Mucosa of descending colon (tissue), 3 donors: ENCODE measurements at places on chromosomes 2 and 18. TPM values are rescaled to one million over a fixed set of nuclear protein-coding genes. Genes with fewer than 3 reads are reported as not detected.

GRCh38 chr2:118222273-118222594, 134.0 kb downstream of the INSIG2 start:
- no peak for DNase-seq

- DNase-seq, result no peak
These were observed 47.8 kb upstream of the TMEM163 start for GRCh38 chr2:134766583-134766982.

DNA sequence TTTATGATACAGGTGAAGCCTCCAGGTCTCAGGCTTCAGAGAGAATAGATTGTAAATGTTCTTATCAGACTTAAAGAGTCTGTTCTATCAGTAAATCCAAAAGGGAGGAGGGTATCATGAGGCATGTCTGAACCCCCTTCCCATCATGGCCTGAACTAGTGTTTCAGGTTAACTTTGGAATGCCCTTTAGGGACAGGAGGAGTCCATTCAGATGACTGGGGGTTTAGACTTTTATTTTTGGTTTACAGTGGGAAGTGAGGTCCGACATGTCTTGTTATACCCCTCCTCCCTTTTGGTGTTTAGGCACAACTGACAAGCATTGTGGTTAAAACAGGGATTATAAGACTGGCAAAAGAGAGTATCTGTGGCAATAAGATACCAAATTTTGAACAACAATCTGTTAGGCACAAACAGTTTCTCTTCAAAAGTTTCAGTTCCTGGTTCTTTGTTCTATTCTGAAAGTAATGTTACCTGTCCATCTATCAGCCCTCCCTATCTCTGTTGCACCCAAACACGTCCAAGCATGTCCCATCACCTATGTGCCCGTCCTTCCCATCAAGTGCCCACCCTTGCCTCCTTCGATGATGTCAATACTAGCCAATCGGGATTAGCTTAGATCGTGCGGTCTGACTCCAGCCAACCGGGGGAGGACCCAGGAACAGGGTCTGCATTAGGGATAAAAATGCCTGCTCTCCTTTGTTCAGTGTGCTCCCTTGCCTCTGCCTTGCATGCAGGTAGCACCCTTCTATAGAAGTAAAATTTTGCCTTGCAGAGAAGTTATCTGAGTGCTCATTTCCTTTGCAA, 16.4 kb downstream of the TCF23 start:
- no peak for DNase-seq

GRCh38 chr2:12897181-12897580, 180.4 kb downstream of the TRIB2 start:
- DNase-seq, result no peak

VSNL1 gene
- total RNA-seq, result 2.1 TPM

ALPG gene
- total RNA-seq, result 0.54 TPM

ARHGAP28 gene
- total RNA-seq, result 2.6 TPM

C2orf15 gene
- total RNA-seq, result 3.5 TPM

DSG1 gene
- not detected for total RNA-seq

REG3G gene
- total RNA-seq, result not detected

- DNase-seq, result no peak
These were observed 1278.5 kb upstream of the ZEB2 start for GRCh38 chr2:145798419-145798818.

ZSWIM2 gene
- total RNA-seq, result not detected

TMEM247 gene
- not detected for total RNA-seq

ANTXR1 gene
- 18.6 TPM for total RNA-seq

PPP4R3B gene
- total RNA-seq, result 89.0 TPM

CSRNP3 gene
- 2.0 TPM for total RNA-seq

ASB1 gene
- 24.6 TPM for total RNA-seq

IL18RAP gene
- total RNA-seq, result 1.2 TPM

ZEB2 gene
- 80.1 TPM for total RNA-seq

YIPF4 gene
- total RNA-seq, result 57.3 TPM

DNA sequence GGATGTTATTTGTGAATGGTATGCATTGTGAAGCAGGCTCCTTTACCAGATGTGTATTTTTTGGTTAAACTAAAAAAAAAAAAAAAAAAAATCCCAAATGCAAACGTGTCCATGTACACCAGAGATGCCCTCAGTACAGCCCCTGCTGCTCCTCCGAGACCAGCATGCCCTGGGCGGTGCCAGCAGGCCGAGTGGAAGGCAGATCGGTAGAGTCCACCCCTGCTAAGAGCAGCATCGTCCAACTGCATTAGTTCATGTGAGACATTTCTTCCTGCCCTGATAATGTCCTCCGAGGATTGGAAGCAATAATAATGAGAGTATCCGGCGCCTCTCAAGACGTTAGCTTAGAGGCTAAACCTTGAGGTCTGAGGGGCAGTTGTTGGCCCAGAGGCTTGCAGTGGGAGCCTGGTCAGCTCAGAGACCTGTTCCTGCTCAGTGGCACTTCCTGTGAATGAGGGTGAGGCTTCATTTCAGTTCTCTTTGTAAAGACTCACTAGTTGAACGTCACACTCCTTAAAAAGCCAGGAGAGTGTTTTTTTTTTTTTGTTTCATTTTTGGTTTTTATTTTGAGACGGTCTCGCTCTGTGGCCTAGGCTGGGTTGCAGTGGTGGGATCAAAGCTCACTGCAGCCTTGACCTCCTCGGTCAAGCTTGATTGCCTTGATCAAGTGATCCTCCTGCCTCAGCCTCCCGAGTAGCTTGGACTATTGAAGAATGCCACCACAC, 5.6 kb downstream of the SLC66A3 start:
- DNase-seq, result no peak

DNA sequence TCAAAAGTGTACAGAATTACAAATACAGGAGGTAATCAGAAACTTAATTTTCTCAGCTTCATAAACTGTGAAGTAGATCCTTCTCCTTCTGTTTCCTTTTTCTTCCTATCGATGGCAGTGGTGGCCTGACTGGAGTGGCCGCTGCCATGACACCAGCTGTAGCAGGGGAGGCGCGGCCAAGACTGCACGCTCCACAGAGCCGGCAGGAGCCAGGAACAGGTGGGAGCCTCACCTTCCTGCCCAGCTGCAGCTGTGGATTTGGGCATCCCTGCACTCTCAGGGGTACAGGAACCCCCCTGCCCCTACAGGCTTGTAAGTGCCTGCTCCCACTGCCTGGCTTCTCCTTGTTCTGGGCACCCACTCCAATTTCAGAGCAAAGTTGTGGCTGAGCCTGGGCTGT, 76.1 kb downstream of the EPB41L3 start:
- DNase-seq, result no peak

TAF1B gene
- total RNA-seq, result 14.1 TPM

- no peak for DNase-seq
These were observed 328.8 kb upstream of the GCFC2 start for GRCh38 chr2:76039505-76039904.

DNA sequence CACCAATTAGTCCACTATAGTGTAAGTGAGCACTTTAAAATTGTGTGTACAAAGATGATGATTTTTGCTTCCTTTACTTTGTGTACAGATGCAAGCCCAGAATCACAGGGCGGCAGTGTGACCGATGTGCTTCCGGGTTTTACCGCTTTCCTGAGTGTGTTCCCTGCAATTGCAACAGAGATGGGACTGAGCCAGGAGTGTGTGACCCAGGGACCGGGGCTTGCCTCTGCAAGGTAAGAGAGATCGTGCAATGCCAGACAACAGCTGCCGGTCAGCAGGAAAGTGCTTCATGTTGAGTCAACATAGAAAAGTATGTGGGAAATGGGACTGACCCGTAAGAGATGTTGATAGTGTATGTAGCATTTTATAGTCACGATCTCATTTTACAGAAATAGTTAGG, 156.8 kb upstream of the TTC39C start:
- DNase-seq, result no peak

WNT10A gene
- 0.17 TPM for total RNA-seq

DNA sequence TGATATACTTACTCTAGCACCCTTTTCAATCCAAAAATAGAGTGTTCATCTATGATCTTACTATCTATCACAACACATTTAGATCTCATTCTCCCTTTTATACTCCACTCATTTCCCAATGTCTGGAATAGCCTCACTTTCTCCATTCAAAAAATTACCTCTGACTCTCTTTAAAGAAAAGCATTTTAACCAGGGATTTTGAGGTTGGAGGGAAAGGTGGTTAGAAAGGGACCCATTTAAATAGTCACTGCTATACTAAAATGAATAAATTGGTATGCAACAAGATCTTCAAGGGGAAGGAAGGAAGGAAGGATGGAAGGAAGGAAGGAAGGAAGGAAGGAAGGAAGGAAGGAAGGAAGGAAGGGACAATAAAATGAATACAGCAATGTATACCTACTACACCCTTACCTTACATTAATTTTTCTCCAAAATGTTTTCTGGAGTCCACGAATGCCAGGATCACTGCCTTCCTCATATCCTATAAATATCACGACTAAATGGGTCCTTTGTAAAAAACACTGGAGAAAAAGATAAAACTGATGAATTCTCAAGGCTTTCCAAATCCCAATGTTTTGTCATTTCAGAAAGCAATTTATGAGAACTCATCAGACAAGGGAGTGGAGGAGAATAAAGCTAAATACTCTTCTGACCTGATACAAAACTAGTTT, 202.7 kb downstream of the ZEB2 start:
- no peak for DNase-seq

KCNK3 gene
- 0.64 TPM for total RNA-seq

LBX2 gene
- total RNA-seq, result 1.5 TPM

DNA sequence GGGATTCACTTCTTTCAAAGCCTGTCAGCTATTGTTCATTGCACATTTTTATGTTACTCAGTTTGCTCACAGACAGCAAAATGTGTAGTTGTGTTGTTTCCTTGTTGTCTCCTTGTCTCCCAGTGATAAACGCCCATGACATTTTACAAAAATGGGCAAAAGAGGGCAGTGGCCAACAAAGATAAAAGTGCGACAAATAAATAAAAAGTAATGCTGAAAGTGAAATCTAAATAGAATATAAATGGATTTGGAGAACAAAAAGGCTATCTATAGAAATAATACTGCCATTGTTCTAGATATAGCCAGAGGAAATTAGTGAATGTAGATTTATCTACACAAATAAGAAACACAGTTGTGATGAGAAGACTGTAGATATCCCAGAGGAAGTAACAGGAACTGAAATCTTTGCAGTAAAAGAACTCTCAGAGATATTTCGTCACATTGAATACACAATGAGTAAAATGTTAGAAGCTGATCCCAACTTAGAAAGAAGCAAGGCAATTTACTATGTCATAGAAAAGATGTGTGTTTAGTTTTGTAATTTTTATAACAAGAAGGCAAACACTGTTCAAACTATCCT, 1186.2 kb upstream of the FAM98A start:
- DNase-seq, result no peak

ALPP gene
- 1.2 TPM for total RNA-seq

GRCh38 chr18:33459612-33460011, 19.1 kb upstream of the CCDC178 start:
- DNase-seq, result no peak

DNA sequence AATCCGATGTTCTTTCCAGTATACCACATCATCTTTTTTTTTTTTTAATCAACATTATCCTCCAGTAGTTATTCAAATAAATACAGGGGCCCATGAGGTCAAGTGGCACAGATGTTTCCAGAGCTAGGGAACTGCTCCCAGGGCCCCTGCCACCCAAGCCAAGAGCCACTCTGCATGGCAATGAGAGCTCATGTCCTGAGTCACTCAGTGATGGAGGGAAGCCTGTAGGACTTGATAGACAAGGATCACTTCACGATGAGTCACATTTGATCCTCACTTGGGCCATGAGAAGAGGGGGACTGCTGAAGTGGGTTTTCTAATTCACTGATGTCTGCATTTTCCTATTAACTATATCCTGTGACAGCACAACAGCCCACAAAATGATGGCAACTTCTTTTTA, 127.0 kb upstream of the PKDCC start:
- no peak for DNase-seq

RFTN2 gene
- total RNA-seq, result 1.9 TPM

- DNase-seq, result no peak
These were observed 125.3 kb downstream of the METTL8 start for GRCh38 chr2:171308280-171309054.

ALKAL2 gene
- total RNA-seq, result 3.5 TPM

DNA sequence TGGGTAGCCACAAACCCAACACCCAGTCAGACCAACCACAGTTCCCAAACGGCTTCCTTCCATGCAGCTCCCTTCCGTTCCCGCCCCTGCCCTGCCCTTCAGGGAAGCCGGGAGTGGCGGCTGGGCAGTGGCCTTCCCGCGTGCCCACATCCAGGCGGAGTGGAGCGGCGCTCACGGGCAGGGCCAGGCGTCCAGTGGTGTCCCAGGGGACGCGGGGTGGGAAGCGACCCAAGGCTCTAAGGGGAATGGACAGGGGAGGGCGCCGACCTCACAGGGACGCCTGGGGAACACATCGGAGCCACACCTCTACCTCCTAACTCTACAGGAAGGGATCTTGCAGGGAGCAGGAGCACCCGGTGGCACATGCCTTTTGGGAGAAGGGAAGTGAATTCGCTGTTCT, 225.9 kb upstream of the MGAT5 start:
- DNase-seq, result no peak

- DNase-seq, result no peak
These were observed 195.3 kb upstream of the HS6ST1 start for GRCh38 chr2:128513961-128514283.

- no peak for DNase-seq
These were observed 389.7 kb upstream of the ATP5MC3 start for GRCh38 chr2:175571078-175571653.

DNA sequence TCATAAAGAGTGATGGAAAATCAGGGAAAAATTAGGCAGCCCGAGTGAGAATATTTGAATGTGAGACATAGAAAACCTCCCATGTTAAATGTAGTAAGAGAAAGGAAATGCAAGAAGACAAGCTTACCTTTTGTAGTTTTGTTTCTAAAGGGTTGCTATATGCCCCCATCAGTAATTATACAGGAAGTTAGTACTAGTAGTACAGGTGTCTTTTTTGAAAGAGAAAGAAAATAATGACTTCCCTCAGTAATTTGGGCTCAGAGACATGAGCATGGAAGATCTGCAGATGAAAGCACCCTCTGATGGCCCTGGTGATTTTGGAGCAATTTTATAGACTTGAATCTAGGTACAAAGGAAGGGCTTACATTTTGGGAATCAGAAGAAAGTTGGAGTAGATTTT, 80.8 kb downstream of the RHBDD1 start:
- no peak for DNase-seq

DNA sequence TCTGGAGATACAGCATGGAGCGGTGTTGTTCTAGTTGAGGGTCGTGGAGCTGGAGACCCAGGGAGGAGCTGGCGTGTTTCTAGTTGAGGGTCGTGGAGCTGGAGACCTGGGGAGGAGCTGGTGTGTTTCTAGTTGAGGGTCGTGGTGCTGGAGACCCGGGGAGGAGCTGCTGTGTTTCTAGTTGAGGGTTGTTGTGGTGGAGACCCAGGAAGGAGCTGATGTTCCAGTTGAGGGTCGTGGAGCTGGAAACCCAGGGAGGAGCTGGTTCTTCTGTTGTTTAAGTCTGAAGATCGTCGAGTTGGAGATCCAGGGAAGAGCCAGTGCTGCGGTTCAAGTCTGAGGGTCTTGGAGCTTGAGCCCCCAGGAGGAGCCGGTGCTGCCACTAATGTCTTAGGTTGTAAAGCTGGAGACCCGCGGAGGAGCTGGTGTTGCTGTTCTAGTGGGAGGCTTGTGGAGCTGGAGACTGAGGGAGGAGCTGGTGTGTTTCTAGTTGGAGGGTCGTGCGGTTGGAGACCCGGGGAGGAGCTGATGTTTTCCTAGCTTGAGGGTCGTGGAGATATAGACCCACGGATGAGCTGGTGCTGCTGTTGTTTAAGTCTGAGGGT, 155.3 kb downstream of the RTP5 start:
- no peak for DNase-seq

GRCh38 chr2:86285571-86285970, 51.9 kb downstream of the REEP1 start:
- DNase-seq, result no peak

- DNase-seq, result no peak
These were observed 55.5 kb downstream of the MAP4K4 start for GRCh38 chr2:101752716-101753616.
